ENCODE measurements at places on chromosomes 2 and 18.

GRCh38 chr2:78586316-78586715 lies 439.2 kb upstream of the REG3G start:
- DNase-seq: no peak

DNA sequence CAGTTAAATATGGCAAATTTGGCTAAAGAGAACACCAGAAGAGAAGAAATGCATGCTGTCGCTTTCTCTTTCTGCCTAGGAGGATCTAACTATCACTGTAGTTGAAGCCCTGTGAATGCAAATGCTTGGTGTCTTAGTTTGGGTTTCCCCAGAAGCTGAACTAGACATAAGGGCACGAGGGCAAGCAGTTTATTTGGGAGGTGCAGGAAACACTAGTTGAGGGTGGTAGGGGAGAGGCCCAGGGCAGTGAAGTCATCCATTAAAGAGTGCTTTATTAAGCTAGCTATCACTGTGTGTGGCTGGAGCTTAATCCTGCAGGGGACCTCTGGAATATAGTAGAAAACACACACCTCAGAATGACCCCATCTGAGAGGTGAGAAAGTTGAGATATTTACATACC lies 639.8 kb upstream of the ZEB2 start:
- DNase-seq: no peak

DNA sequence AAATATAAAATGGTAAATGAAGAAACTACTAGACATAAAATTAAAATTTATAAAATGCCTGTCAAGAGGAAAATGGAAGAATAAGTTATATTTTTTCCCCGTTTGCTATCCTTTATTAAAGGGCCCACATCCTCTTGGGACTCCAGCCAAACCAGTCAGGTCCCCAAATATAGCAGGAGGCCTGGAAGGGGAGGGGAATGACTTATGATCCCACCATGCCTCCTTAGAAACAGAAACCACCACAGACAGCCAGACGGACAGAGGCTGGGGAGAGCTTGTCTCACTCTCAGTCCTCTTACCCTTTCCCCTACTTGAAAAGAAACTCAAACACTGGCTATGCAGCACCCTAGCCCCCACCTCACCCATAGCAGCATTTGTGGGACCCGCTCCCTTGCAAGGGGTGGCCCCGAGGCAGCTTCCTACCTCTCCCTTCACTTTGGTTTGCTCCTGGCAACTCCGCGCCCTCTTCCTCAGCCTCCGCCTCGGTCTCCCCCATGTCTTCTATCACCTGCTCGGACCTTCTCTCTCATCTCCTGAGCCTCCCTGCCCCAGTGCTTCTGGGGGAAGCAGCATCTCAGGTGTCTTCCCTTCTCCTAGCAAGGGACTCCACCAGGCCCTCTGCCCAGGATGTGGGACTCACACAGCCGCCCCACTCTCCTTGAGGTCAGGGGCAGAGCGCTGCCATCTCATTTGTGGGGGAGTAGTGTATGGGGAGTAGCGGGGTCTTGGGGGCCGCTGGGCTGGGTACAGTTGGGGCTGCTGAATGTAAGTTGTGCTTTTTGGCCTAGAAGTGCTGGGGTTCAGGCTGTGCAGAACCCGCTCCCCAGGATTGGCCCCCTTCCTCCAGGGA lies 37.4 kb upstream of the ANKRD62 start:
- no peak for DNase-seq

GRCh38 chr18:12011199-12011956 lies 30.1 kb downstream of the IMPA2 start:
- no peak for DNase-seq

DNA sequence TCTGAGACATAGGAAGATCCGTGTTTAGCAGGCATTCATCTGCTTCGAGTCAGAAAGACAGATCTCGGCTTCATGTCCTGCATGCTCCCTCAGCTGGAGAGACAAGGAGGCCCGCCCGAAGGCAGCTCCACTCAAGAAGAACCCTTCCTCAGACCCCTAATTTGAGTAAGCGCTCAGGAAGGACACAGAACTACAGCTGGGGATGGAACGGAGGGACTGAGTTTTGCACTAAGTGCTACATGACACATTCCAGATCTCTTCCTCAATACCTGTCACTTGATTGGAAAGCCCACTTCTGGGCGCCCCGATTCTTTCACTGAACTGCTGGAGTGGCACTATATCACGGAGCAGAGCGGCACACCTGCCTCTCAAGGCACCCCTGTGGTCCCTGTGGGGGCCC lies 185.6 kb upstream of the PXDN start:
- no peak for DNase-seq

DNA sequence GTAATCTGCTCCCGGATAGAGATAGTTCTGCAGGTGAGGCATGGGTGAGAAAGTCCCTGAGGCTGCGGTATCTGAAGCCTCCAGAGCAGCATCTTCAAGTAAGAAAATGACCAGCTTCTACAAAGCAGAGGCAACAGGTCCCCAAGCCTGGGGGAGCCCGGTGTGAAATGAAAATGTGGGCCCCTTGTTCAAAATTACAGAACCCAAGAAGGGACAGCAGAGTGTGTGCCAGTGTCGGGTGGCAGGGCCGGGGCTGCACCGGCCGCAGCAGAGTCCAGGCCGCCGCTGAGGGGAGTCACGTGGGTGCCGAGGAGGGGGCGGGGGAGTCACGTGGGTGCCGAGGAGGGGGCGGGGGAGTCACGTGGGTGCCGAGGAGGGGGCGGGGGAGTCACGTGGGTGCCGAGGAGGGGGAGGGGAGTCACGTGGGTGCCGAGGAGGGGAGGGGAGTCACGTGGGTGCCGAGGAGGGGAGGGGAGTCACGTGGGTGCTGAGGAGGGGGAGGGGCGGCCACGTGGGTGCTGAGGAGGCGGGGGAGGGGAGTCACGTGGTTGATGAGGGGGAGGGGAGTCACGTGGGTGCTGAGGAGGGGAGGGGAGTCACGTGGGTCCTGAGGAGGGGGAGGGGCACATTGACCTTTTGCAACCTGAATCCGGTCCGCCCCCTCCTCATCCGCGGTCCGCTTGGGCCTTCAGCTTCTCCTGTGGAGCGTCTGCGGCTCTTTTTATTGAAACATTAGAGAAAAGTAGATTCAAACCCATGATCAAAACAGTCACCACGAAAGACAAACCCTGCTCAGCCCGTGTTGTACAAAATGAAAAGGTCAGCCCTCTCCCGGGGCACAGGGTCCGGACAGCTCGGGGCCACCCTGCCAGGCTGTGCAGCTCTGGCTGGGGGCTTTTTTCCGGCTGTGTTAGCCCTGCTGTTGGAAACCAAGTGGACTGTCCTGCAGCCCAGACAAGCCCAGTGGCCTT lies 10.4 kb downstream of the COLEC11 start:
- DNase-seq: no peak

DNA sequence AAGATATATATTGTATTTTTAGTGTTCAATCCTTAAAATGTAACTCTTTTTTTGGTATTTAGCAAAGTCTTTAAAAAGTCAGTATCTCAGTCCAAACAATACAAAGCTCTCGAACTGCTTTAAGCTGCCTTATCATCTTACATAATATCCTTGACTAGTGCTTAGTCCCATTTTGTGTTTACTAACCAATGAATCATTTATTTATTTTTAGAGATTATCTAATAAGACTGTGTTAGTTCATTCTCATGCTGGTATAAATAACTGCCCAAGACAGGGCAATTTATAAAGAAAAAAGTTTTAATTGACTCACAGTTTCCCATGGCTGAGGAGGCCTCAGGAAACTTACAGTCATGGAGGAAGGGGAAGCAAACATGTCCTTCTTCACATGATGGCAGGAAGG lies 248.3 kb upstream of the KYNU start:
- no peak for DNase-seq

- no peak for DNase-seq
Measured at GRCh38 chr2:160402501-160402900, 91.1 kb downstream of the RBMS1 start.
